Upper lobe of left lung (tissue), 6 donors: ENCODE measurements at places on chromosomes 4 and X. TPM values are rescaled to one million over a fixed set of nuclear protein-coding genes. Genes with fewer than 3 reads are reported as not detected.

- H3K27ac ChIP-seq, result no peak overlapping the region
- H3K27me3 ChIP-seq, result no peaks in the 10 kb centered on the region
- DNase-seq, result no peak
Measured at GRCh38 chr4:18075823-18076433, 54.4 kb upstream of the LCORL start.

DNA sequence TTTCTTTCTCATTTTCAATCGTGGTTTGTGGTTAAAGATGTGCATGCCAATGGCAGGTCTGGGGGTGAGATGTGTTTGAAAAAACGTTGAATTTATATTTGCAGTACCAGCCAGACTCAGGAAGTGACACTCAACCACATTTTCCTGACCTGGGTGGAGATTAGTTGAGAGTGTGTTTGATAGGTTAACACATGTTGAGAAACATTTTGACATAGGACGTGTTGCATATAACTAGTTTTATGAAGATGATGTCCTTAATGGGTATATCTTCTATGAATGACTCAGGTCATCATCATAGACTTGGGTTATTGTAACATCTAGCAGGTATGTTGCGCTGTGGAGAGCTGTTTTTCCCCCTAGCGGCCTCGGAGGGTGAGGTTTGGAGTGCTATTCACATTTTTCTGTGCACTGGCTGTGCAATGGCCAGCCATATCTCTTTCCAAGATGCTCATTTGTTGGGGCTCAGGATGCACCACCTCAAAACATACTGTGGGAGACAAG, 21.7 kb upstream of the CD38 start:
- H3K4me3 ChIP-seq, result no peak overlapping the region
- H3K36me3 ChIP-seq, result no peaks in the 10 kb centered on the region
- peaks cover 10% of the 10 kb centered on the region for H3K4me1 ChIP-seq

DNA sequence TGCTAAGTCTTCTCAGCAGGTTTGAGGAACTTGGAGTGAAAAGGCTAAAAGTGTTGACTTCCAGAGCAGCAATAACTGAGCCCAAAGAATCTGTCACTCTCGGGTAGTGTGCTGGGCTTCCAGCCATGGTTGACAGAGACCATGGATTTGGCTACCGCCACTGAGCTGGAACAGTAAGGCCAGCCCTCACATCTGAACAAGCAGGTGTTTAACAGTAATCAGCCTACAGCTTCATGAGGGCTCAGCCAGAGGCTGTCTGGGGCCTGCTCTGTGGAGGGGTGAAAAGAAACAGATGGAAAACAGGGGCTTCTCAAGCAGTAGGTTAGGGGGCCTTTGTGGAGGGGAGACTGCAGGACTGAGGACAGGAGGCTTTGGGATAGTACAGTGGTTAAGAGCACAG, 14.9 kb downstream of the RASL11B start:
- H3K4me3 ChIP-seq, result no peak overlapping the region
- no peaks in the 10 kb centered on the region for H3K36me3 ChIP-seq
- H3K27me3 ChIP-seq, result no peaks in the 10 kb centered on the region
- H3K4me1 ChIP-seq, result peaks cover 4% of the 10 kb centered on the region
- H3K27ac ChIP-seq, result no peak overlapping the region

- no peak for DNase-seq
- H3K27me3 ChIP-seq, result no peaks in the 10 kb centered on the region
- H3K36me3 ChIP-seq, result no peaks in the 10 kb centered on the region
- H3K4me3 ChIP-seq, result no peak overlapping the region
- H3K4me1 ChIP-seq, result no peaks in the 10 kb centered on the region
Measured at GRCh38 chr4:116829187-116829586, 256.2 kb downstream of the TRAM1L1 start.

DNA sequence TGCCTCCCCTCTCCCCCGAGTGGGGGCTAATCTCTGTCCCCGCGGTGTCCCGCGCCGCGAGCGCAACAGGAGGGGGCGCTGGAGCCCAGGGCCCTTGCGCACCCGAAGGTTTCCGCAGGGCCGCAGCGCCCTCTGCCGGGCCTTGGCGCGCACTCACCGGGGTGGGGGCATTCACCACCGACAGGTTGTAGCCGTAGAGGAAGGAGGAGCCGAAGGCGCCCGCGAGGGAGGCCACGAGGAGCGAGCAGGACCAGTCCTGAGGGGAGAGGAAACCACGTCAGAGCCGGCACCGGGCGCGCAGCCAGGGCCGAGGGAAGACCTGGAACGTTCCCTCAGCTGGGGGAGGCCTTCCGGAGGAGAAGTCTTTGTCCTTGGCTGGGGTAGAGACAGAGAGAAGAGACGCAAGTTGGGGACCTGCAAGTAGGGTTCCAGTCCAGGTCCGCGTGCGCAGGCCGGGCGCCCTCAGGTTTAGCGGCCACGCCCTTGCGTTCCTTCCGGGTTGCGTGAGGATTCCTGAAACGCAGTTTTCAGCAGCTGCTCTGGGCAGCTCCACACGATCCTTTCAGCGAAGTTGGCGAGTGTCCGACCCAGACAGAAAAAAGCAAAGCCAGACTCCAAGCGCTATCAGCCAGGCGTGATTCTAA, 2.4 kb downstream of the SLC2A9 start:
- H3K27ac ChIP-seq, result peak overlapping the region; percentile 75
- peak overlapping the region; percentile 44 for H3K4me3 ChIP-seq
- H3K36me3 ChIP-seq, result no peaks in the 10 kb centered on the region
- no peaks in the 10 kb centered on the region for H3K27me3 ChIP-seq
- DNase-seq, result peak; percentile 97

GRCh38 chrX:11533199-11533651, 132.5 kb downstream of the ARHGAP6 start:
- H3K4me3 ChIP-seq, result no peak overlapping the region
- H3K36me3 ChIP-seq, result no peaks in the 10 kb centered on the region
- no peaks in the 10 kb centered on the region for H3K27me3 ChIP-seq
- DNase-seq, result no peak
- no peak overlapping the region for H3K27ac ChIP-seq

GRCh38 chr4:95637043-95637600, 88.3 kb upstream of the UNC5C start:
- H3K4me3 ChIP-seq, result no peak overlapping the region
- H3K27ac ChIP-seq, result no peak overlapping the region
- no peaks in the 10 kb centered on the region for H3K4me1 ChIP-seq

- DNase-seq, result no peak
- no peaks in the 10 kb centered on the region for H3K4me1 ChIP-seq
- H3K27ac ChIP-seq, result no peak overlapping the region
- no peak overlapping the region for H3K4me3 ChIP-seq
Measured at GRCh38 chr4:31246856-31247255, 526.7 kb downstream of the PCDH7 start.

- H3K4me3 ChIP-seq, result no peak overlapping the region
- no peaks in the 10 kb centered on the region for H3K4me1 ChIP-seq
- H3K27me3 ChIP-seq, result no peaks in the 10 kb centered on the region
- H3K27ac ChIP-seq, result no peak overlapping the region
Measured at GRCh38 chrX:98646351-98646750, 1762.6 kb downstream of the RPA4 start.

DNA sequence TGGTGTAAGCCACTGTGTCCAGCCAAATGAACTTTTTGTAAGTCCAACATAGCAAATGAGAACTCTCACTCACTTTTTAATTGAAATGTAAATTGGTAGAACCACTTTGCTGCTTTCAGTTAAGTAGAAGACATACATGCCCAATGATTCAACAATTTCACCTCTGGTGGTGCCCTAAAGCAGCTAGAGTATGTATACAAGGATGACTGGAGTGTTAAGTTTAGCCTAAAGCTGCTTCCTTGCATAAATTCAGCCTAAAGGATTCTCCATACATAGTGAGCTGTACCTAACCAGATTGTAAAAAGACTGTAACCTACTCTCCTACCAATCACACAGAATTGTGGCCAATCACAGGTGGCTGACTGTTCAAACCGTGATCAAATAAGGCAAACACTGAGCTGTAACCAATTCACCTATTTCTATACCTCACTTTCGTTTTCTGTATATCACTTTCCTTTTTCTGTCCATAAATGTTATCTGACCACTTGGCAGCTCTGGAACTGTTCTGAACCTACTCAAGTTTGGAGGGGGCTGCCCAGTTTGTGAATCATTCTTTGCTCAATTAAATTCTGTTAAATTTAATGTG, 39.9 kb downstream of the PDS5A start:
- no peaks in the 10 kb centered on the region for H3K27me3 ChIP-seq
- DNase-seq, result no peak
- peaks cover 20% of the 10 kb centered on the region for H3K4me1 ChIP-seq
- H3K27ac ChIP-seq, result no peak overlapping the region

DNA sequence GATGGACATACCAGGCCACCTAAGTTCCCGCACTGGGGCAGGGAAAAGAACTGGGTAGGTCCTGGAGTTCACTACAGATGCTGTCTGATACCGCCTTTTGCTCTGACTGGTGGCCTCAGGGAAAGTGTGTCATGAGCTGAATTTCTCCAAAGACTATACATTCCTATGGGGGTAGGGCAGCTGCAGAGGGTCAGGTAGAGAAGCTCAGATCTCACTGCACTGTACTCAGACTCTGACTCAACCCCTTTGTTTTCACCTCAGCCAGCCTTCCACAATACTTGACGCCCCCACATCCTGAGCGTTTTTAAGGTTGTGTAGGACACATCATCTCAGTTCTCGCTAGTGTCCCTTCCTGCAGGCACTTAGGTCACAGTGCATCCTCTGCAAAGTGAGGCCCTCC, 7.8 kb downstream of the GATB start:
- H3K27me3 ChIP-seq, result no peaks in the 10 kb centered on the region
- no peak for DNase-seq
- no peak overlapping the region for H3K27ac ChIP-seq

DNA sequence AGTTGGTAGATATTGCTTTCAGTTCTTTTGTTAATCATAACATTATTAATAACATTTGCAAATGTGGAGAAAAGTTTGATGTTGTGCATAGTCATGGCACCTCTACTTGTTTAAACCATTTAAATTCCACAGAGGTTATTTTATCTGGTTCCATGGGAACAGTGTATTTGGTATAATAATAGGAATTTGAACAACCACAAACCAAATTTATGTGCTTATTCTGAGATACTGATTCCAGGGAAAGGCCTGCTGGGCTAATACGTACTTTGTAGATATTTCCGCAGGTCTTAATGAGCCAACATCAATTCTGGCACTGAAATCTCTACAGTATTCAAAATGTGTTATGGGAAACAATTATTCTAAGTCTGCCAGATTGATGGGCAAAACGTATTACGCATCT, 319.0 kb downstream of the DKK2 start:
- no peaks in the 10 kb centered on the region for H3K27me3 ChIP-seq
- no peak for DNase-seq
- H3K36me3 ChIP-seq, result no peaks in the 10 kb centered on the region
- H3K27ac ChIP-seq, result no peak overlapping the region
- H3K4me3 ChIP-seq, result no peak overlapping the region

GRCh38 chr4:73197220-73197619, 61.4 kb downstream of the ANKRD17 start:
- H3K27me3 ChIP-seq, result no peaks in the 10 kb centered on the region
- H3K4me1 ChIP-seq, result peaks cover 4% of the 10 kb centered on the region
- no peak for DNase-seq
- H3K4me3 ChIP-seq, result no peak overlapping the region
- H3K36me3 ChIP-seq, result no peaks in the 10 kb centered on the region

- no peak for DNase-seq
- H3K4me1 ChIP-seq, result no peaks in the 10 kb centered on the region
- H3K27me3 ChIP-seq, result no peaks in the 10 kb centered on the region
- no peak overlapping the region for H3K27ac ChIP-seq
- no peaks in the 10 kb centered on the region for H3K36me3 ChIP-seq
Measured at GRCh38 chr4:186760576-186760975, 36.9 kb upstream of the FAT1 start.

DNA sequence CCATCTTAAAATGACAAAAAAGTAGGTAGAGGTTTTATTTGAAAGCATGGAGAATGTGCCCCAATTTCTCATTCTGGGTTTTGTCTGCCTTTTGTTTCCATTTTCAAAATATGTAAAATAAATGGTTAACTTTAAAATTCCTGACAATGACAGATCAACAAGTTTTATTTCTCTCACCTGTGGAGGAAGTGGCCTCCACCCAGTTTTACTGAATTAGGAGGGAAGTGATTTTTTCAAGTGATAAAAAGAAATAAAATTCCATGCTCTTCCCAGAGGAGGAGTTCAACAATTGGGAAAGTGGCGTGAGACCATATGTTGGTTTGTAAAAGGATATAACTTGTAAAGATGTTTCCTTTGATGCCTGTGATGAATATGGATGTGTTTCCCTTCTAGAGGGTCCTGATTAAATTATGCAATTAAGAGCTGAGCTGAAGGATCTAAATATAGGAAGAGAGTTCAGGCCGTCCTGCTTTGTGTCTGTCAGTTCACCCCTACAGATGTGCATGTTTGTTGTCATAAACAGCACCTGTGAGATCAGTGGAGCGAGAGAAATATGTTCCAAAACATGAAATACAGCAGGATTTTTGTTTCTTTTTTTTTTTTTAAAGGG, 19.5 kb downstream of the SMAD1 start:
- no peaks in the 10 kb centered on the region for H3K27me3 ChIP-seq
- H3K4me3 ChIP-seq, result no peak overlapping the region
- no peak for DNase-seq
- H3K4me1 ChIP-seq, result no peaks in the 10 kb centered on the region

DNA sequence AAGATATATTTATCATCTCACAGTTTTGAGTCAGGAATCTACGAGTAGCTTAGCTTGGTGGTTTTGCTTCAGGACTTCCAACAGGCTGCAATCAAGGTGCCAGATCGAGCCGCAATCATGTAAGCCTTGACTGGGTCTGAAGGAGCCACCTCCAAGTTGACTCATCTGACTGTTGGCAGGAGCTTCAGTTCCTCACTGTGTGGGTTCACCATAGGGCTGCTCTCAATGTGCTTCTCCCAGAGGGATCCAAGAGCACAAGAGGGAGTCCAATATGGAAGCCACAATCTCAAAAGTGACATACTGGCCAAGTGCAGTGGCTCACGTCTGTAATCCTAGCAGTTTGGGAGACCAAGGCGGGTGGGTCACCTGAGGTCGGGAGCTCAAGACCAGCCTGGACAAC, 26.5 kb downstream of the DCHS2 start:
- DNase-seq, result no peak
- no peak overlapping the region for H3K27ac ChIP-seq
- H3K27me3 ChIP-seq, result no peaks in the 10 kb centered on the region

- no peak overlapping the region for H3K27ac ChIP-seq
- H3K4me3 ChIP-seq, result no peak overlapping the region
- DNase-seq, result peak; percentile 30
- no peaks in the 10 kb centered on the region for H3K27me3 ChIP-seq
- no peaks in the 10 kb centered on the region for H3K4me1 ChIP-seq
- no peaks in the 10 kb centered on the region for H3K36me3 ChIP-seq
Measured at GRCh38 chr4:54400802-54401201, 171.7 kb downstream of the PDGFRA start.

GRCh38 chr4:875818-876423, 50.0 kb upstream of the CPLX1 start:
- no peaks in the 10 kb centered on the region for H3K4me1 ChIP-seq
- H3K27ac ChIP-seq, result no peak overlapping the region
- H3K4me3 ChIP-seq, result no peak overlapping the region
- DNase-seq, result peak; percentile 71
- H3K36me3 ChIP-seq, result peaks cover 17% of the 10 kb centered on the region

- H3K27me3 ChIP-seq, result no peaks in the 10 kb centered on the region
- no peak for DNase-seq
- H3K27ac ChIP-seq, result no peak overlapping the region
- no peaks in the 10 kb centered on the region for H3K4me1 ChIP-seq
- no peaks in the 10 kb centered on the region for H3K36me3 ChIP-seq
Measured at GRCh38 chrX:107560041-107560440, 68.3 kb upstream of the PRPS1 start.

ADGRG4 gene
- not detected for total RNA-seq

ASB12 gene
- total RNA-seq, result 0.46 TPM

ASB5 gene
- total RNA-seq, result not detected

SORBS2 gene
- 35.4 TPM for total RNA-seq

EDA gene
- 6.0 TPM for total RNA-seq
